ENCODE measurements at places on chromosomes 7 and 10. TPM values are rescaled to one million over a fixed set of nuclear protein-coding genes. Genes with fewer than 3 reads are reported as not detected.

The CFAP58 gene
- total RNA-seq = 0.59 TPM

The VWC2 gene
- total RNA-seq = not detected

DNA sequence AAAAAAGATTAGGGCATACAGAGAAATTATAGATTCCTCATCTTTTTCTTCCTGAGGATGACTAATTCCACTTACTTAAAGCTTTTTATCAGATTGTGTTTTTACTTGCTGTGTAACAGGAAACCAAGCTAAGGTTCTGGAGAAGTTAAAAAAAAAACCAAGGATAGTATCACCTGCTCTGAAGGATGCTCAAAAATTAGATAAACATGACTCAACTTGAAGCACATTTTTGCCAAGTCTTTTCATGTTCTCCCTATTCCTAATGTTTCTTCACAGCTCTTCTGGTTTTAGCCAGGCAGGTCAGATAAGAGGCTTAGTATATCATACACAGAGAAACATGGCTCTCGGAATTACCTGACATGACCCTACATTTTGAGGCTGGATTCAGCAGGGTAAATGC lies 90.3 kb downstream of the CPEB3 start:
- H3K4me1 ChIP-seq = no peaks in the 10 kb centered on the region
- H3K36me3 ChIP-seq = no peaks in the 10 kb centered on the region
- no peak overlapping the region for H3K4me3 ChIP-seq
- H3K27me3 ChIP-seq = no peaks in the 10 kb centered on the region
- no peak overlapping the region for H3K27ac ChIP-seq

DNA sequence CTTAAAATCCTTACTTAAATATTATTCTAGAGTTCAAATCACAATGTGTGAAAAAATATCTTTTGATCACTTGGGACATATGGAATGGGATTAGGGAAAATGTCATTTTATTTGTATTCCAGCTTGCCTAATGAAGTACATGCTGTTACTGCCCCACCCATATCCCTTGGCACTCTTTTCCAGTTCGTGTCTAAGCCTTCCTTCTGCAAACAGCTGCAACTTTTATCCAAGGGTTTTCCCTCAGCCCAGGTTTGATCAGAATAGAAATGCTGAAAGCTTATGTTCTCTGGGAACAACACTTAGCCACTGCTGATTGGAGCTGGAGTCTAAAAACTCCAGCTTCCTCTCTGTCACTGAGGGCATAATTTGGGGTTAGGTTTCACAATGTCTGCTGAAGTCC lies 214.1 kb upstream of the FAM3C start:
- no peak for DNase-seq
- H3K36me3 ChIP-seq = no peaks in the 10 kb centered on the region
- no peaks in the 10 kb centered on the region for H3K27me3 ChIP-seq
- H3K4me3 ChIP-seq = no peak overlapping the region
- H3K27ac ChIP-seq = no peak overlapping the region
- peaks cover 6% of the 10 kb centered on the region for H3K4me1 ChIP-seq

The HOXA4 gene
- 0.72 TPM for total RNA-seq

GRCh38 chr10:6737080-6737641 lies 157.1 kb upstream of the PRKCQ start:
- H3K4me1 ChIP-seq = peaks cover 13% of the 10 kb centered on the region
- H3K36me3 ChIP-seq = no peaks in the 10 kb centered on the region
- H3K4me3 ChIP-seq = no peak overlapping the region
- no peak for DNase-seq

DNA sequence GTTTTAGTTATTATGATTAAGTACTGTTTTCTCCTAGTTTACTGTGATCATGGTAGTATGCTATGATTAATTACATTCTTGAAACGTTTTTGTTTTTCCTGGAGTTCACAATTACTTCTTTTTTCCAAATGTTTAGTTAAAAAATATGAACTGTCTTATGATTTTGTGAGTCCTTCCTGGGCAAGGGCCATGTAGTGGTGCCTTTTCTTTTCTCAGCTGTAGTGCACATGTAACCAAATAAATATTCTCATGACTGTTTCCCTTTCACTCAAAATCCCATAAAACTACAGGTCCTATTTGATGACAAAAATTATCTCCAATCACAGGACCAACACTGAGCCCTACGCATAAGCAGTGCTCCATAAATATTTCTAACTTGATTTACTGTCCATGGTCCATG lies 118.9 kb upstream of the EGR2 start:
- no peaks in the 10 kb centered on the region for H3K4me1 ChIP-seq
- no peaks in the 10 kb centered on the region for H3K27me3 ChIP-seq
- H3K36me3 ChIP-seq = no peaks in the 10 kb centered on the region
- DNase-seq = no peak

DNA sequence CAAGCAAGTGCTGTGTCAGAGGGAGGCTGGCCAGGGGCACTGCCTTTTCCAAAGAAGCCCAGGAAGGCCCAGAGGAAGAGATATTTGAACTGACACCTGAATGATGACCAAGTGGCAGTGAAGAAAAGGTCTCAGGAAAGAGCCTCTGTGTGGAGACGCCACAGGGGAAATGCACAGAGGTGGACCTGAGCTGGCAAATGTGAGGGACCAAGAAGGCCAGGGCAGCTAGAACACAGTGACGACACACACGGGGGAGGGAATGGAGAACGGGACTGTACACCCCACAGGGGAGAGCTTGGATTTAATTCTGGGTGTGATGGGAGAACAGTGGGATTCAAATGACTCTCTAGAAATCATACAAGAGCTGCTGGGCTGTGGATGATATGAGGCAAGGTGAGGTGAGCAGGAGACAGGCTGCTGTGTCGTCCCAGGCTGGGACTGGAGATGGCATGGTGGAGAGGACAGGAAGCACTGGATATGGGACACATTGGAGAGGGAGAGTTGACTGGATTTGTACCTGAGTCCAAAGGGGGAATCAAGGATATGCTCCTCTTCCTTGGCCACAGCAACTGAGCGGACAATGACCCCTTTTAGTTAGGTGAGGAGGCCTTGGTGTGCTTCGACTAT lies 84.2 kb upstream of the DDC start:
- peaks cover 19% of the 10 kb centered on the region for H3K4me1 ChIP-seq
- peak; percentile 59 for DNase-seq
- no peak overlapping the region for H3K27ac ChIP-seq
- peaks cover 10% of the 10 kb centered on the region for H3K36me3 ChIP-seq

GRCh38 chr7:51014811-51015210 lies 232.1 kb upstream of the GRB10 start:
- no peaks in the 10 kb centered on the region for H3K27me3 ChIP-seq
- no peak overlapping the region for H3K27ac ChIP-seq
- H3K4me1 ChIP-seq = peaks cover 11% of the 10 kb centered on the region
- no peaks in the 10 kb centered on the region for H3K36me3 ChIP-seq
- no peak overlapping the region for H3K4me3 ChIP-seq

- H3K4me1 ChIP-seq = no peaks in the 10 kb centered on the region
- no peaks in the 10 kb centered on the region for H3K36me3 ChIP-seq
- DNase-seq = no peak
- H3K27ac ChIP-seq = no peak overlapping the region
- H3K4me3 ChIP-seq = no peak overlapping the region
Measured at GRCh38 chr7:81064426-81064825, 145.6 kb upstream of the SEMA3C start.

The CTAGE15 gene
- total RNA-seq = not detected

The AOC1 gene
- total RNA-seq = not detected

The GCC1 gene
- 20.9 TPM for total RNA-seq

DNA sequence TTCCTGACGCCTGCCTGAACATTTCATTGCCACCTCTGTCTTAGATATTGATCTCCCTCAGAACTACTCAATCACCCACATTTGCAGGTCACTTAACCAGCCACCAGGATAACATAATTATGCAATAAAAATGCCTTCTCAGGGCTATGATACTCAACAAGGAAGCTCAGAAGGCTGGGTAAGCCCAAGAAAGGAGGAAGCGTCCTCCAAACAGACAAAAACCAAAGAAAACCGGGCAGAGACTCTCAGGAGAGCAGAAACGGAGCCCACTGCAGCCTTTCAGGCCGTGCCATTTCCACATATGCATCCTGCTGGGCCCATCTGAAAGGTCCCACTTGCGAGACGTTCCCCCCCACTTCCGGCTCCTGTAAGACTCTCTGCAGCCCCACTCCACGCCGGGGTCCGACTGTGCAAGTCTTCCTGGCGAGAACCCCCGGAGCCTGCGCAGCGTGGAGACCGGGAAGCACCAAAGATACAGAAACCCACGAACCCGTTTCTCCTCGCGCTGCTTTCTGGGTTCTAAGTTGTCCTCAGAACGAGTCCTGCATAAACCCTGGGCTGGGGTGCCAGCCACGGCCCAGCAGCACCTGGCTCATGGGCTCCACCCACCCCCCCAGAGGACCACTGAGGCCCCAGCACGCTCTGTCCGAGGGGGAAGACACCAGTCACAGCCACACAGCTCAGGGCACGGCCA lies 83.7 kb downstream of the DIP2C start:
- DNase-seq = no peak
- H3K4me1 ChIP-seq = peaks cover 32% of the 10 kb centered on the region
- H3K4me3 ChIP-seq = no peak overlapping the region
- H3K36me3 ChIP-seq = no peaks in the 10 kb centered on the region

The COL17A1 gene
- under 0.01 TPM for total RNA-seq

The A1CF gene
- not detected for total RNA-seq

DNA sequence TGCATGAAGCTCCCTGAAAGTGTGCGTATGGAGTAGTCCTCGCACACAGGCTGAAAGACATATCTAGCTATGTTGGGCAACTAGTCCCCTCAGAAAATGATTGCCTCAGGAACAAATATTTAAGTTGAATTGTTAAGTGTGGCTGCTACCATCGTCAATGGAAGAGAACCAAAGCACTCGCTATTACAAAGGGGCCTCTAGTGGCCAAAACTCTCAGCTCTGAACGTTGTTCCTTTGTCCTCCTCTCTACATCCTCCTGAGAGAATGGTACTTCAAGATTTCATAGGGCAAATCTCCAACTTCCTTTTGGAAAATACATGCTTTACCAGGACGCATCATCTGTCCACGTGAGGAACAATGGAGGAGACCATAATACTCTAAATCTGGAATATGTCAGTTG lies 209.9 kb downstream of the NRG3 start:
- H3K4me1 ChIP-seq = no peaks in the 10 kb centered on the region
- no peak overlapping the region for H3K4me3 ChIP-seq
- H3K36me3 ChIP-seq = no peaks in the 10 kb centered on the region
- H3K27me3 ChIP-seq = no peaks in the 10 kb centered on the region
- DNase-seq = no peak

DNA sequence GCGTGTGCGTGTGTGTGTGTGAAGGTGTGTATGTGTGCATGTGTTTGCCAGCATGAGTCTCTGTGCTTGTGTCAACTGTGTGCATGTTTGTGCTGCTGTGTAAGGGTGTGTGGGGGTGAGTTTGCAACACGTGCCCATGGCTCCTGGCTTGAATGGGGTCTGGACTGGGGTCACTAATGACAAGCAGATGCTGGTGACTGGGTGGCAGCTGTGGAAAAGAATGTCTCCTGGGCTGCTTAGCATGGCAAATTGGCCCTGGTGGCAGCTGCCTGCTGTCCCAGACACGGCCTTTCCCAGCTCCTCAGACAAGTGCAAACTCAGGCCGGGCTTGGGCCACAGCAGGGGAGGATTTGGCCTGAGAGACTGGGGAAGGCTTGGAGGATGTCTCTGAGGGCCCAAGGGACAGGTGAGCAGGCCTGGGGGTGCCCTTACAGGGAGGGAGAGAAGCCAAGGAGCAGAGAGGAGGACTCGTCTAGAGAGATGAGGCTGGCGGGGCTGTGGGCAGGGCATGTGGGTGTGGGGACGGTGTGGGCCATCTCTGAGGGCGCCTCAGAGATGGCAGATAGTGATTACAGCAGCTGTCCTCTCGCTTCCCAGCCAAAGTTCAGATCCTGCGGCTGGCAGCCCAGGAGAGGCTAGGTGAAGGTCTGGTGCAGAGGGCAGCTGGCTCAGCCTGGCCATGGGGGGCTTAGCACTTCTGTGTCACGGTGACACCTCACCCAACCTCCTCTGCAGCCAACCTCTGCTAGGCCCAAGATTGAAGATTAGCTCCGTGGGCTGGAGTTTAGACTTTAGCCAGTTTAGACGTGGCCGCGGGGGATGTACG lies 1.5 kb downstream of the AQP1 start:
- H3K4me1 ChIP-seq = peaks cover 12% of the 10 kb centered on the region
- DNase-seq = no peak
- no peak overlapping the region for H3K27ac ChIP-seq
- H3K36me3 ChIP-seq = no peaks in the 10 kb centered on the region
- no peak overlapping the region for H3K4me3 ChIP-seq

The NACAD gene
- total RNA-seq = 0.72 TPM

- peaks cover 5% of the 10 kb centered on the region for H3K4me1 ChIP-seq
- peak overlapping the region; percentile 67 for H3K27ac ChIP-seq
- H3K4me3 ChIP-seq = no peak overlapping the region
Measured at GRCh38 chr10:26112532-26112931, 104.0 kb upstream of the GAD2 start.

GRCh38 chr10:62095181-62096122 lies 173.2 kb downstream of the RTKN2 start:
- H3K4me3 ChIP-seq = peak overlapping the region; percentile 27
- peak overlapping the region; percentile 74 for H3K27ac ChIP-seq
- DNase-seq = peak; percentile 38
- peaks cover 49% of the 10 kb centered on the region for H3K4me1 ChIP-seq
- H3K36me3 ChIP-seq = peaks cover 37% of the 10 kb centered on the region
- no peaks in the 10 kb centered on the region for H3K27me3 ChIP-seq

The FAM24A gene
- not detected for total RNA-seq

The FUOM gene
- 5.1 TPM for total RNA-seq

DNA sequence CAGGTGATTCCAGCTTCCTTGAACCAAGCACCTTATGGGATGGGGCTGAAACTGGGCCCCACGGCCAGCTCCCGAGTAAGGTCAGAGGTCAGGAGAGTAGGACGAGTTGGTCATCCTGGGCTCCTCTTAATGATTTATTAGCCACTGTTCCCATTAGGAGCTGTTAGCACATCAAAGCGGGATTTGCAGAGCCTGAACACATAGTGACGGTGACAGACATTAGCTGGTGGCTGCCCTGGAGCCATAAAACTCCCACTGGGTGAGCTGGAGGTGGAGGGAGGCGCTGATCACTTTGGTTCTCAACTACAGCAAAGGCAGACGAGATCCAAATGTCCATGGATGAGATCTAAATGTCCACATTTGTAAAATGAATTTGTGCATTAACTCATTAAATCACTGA lies 48.1 kb downstream of the COL13A1 start:
- H3K27me3 ChIP-seq = no peaks in the 10 kb centered on the region
- H3K27ac ChIP-seq = no peak overlapping the region
- peaks cover 29% of the 10 kb centered on the region for H3K4me1 ChIP-seq
- H3K4me3 ChIP-seq = no peak overlapping the region

GRCh38 chr10:86733260-86733671 lies 23.2 kb upstream of the BMPR1A start:
- H3K36me3 ChIP-seq = no peaks in the 10 kb centered on the region
- DNase-seq = peak; percentile 52
- H3K4me1 ChIP-seq = no peaks in the 10 kb centered on the region
- no peak overlapping the region for H3K27ac ChIP-seq
- no peak overlapping the region for H3K4me3 ChIP-seq
- no peaks in the 10 kb centered on the region for H3K27me3 ChIP-seq
